SHP77 treated with DMSO at 0.1 percent for 48 hours (cell line): ENCODE measurements at places on chromosomes 16 and 17.

GRCh38 chr17:21530841-21531240, 154.7 kb downstream of the KCNJ12 start:
- DNase-seq, result no peak

DNA sequence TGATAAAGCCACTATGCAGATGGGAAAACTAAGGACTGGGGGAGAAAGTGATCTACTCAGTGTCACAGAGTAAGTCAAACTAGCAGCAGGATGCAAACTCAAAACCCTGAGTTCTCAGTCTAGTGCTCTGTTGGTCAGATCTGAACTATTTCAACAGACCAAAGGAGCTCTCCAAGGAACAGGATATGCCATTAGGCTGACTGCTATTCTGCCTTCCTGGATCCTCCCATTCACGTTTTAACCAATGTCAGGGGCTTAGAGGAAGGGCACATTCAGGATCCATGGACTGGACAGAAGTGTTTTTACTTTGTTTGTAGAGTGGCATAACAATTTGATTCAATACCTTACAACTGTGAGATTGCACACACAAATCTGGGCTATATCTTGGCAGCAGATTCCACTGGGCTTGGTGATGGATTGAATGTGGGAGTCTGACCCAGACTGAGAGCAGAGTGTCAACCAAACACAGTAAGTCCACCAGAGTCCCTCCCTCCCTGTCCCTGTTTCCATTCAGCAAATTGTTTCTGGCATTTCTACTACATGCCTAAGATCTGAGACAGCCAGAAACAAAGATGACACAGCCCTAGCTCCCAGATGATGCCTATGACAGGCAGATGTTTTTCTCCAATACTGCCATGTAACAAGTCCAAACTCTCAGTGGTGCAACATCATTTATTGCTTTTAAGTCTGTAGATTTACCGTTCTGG, 337.8 kb upstream of the CDH5 start:
- no peak for DNase-seq

DNA sequence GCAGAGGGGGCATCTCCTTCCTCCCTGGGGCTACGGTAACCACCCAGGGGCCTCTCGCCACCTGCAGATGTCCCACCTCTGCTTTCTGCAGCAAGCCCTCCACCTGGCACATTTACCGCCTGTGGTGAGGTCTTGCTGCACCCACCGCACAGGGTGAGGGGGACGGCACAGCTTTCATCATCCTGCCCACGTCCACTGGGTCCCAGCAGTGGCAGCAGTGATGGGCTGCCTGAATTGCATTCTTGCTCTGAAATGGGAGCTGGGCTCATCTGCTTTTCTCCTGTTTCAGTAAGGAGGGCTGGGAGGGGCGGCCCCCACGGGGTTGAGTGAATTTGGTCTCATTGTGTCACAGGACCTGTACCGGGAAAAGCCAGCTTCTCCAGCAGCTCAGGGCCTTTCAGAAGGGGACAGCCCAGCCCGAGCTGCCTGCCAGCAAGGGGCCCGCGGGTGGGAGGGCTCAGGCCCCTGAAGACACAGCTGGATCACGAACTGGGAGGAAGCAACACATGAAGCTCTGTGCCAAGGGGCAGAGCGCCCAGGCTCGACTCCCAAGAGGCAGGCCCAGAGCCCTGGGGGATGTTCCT, 12.7 kb downstream of the DNAAF8 start:
- DNase-seq, result no peak

GRCh38 chr16:82609140-82609539, 17.6 kb upstream of the CDH13 start:
- DNase-seq, result no peak

DNA sequence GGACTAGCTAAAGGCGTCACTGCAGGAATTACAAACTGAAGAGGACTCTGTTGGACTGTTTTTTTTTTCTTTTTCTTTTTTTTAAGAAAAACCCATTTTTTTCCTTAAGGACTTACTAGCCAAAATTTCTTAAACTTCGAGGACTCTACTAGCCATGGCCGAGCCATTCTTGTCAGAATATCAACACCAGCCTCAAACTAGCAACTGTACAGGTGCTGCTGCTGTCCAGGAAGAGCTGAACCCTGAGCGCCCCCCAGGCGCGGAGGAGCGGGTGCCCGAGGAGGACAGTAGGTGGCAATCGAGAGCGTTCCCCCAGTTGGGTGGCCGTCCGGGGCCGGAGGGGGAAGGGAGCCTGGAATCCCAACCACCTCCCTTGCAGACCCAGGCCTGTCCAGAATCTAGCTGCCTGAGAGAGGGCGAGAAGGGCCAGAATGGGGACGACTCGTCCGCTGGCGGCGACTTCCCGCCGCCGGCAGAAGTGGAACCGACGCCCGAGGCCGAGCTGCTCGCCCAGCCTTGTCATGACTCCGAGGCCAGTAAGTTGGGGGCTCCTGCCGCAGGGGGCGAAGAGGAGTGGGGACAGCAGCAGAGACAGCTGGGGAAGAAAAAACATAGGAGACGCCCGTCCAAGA, 878 bp downstream of the HEXIM1 start:
- peak; percentile 44 for DNase-seq

DNA sequence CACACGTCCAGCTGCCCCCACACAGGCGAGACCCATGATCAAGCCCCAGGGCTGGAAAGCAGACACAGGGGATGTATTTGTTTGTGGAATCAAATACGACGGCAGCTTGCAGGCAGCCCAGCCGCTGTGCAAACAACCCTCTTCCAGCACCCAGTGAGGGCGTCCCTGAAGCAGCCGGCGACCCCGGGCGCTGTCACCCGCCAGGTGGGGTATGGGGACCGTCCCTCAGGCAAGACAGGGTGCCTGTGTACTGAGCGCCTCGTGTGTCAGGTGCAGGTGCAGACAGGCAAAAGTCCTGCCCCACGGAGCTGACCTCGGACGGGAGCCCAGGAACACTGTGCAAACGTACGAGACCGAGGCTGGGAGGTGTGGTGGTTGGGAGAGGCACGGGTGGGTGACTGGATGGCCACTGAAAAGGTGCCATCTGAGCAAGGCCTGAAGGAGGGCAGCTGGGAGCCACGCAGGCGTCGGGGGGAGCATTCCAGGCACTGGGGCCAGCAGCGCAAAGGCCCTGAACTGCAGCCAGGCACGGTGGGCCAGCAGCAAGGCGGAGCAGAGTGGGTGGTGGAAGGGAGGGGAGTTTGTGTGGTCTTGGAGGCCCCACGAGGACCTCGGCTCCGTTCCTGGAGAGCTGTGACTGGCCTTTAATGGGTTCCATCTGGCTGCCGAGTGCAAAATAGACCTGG, 48.5 kb downstream of the CBFA2T3 start:
- peak; percentile 86 for DNase-seq

- no peak for DNase-seq
Measured at GRCh38 chr17:18261146-18261515, 669 bp downstream of the MIEF2 start.

GRCh38 chr17:6473128-6473767, 29.0 kb downstream of the PIMREG start:
- DNase-seq, result peak; percentile 33

- DNase-seq, result no peak
Measured at GRCh38 chr17:57714665-57715180, 30.4 kb downstream of the CCDC182 start.

- no peak for DNase-seq
Measured at GRCh38 chr17:76789235-76789788, 51.4 kb downstream of the MFSD11 start.

GRCh38 chr17:53996131-53996530, 173.4 kb downstream of the KIF2B start:
- no peak for DNase-seq

GRCh38 chr17:17886226-17886625, 49.4 kb upstream of the SREBF1 start:
- peak; percentile 20 for DNase-seq

GRCh38 chr16:16162591-16162990, 60.7 kb downstream of the ABCC6 start:
- no peak for DNase-seq
